Testis (tissue), 5 donors: ENCODE measurements at places on chromosomes 1 and 21. TPM values are rescaled to one million over a fixed set of nuclear protein-coding genes. Genes with fewer than 3 reads are reported as not detected.

CD160 gene
- total RNA-seq, result not detected

GBP6 gene
- 0.25 TPM for total RNA-seq

DNA sequence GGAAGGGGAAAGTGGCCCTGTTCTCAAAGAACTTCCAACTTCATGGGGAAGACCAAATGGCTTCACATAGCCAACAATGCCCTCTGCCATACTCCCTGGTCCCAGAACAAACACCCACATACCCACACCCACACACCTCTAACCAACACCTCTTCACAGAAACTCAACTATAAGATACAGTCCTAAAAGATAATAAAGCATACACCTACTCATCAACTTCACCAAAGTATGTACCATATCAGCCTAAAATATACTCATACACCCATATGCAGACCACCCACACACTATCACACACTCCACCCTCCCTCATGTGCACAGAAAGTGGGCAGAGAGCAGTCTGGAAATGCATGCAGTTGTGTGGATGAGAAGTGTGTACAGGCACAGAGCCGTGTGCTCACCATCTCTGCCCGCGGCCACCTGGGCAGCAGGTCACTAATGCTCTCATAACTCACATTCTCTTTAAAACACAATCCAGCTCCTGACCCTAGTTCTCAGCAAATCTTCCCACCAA lies 27.7 kb downstream of the IQGAP3 start:
- DNase-seq, result no peak

DISC1 gene
- total RNA-seq, result 5.7 TPM

FCRLA gene
- total RNA-seq, result not detected

RBP7 gene
- total RNA-seq, result 7.7 TPM

DNA sequence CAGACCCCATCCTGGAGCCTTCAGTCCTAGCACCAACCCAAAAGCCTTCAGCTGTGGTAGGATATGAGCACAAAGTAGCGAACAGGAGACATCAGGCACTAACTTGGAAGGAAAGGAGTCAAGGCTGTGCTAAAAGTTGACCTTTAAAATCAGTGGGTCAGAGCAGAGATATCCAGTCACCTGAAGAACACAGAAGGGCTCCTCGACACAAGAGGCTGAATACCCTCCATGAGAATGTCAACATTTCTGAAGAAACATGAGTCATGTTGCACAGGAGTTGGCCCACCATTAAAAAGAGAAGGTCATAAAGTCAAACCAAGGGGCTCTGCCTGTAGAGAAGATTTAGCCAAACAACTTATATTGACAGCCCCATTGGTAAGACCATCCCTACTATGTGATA lies 172.5 kb downstream of the PLPP3 start:
- no peak for DNase-seq

DNA sequence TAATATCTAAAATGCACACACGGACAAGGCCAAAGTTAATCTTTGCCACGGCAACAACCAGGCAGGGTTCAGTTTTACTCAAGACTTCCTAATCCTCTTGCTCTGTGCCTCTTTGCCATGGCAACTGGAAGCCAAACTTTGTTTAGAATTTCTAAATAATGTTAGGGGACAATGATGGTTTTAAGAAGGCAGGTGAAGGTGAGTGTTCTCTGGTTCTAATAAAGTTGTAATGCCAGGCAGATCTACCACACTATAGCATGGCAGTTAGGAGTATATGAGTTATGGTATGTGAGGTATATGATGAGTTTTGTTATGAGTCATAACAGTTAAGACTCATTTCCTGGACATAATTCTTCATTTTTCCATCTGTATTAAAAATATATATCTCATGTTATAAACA lies 2.7 kb downstream of the PTPRC start:
- no peak for DNase-seq

- DNase-seq, result no peak
Observed at GRCh38 chr21:46012154-46012553, 30.6 kb downstream of the COL6A1 start.

GRCh38 chr1:181452746-181453145 lies 30.6 kb upstream of the CACNA1E start:
- DNase-seq, result peak; percentile 87

DCAF6 gene
- total RNA-seq, result 160 TPM

- DNase-seq, result no peak
Observed at GRCh38 chr1:228157729-228158126, 7.9 kb upstream of the IBA57 start.

DNA sequence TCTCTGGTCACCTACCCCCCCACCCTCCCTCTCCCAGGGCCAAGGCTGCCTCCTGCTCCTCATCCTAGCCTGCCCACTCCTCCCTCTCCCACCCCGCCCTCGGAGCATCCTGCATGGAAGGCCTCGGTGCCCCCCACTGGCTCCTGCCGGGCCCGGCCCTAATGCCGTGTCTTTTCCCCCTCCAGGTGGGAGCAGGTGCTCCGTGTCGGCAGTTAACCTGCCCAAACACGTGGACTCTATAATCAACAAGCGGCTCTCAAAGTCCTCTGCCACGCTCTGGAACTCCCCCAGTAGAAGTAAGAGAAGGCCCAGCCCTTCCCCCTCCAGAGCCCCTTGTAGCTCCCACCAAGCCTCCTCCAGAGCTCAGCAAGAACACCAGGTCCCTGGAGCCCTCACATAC lies 18.8 kb downstream of the MAP7D1 start:
- DNase-seq, result no peak

GRCh38 chr21:8991088-8991907 lies 1530.1 kb upstream of the TPTE start:
- DNase-seq, result no peak

DNA sequence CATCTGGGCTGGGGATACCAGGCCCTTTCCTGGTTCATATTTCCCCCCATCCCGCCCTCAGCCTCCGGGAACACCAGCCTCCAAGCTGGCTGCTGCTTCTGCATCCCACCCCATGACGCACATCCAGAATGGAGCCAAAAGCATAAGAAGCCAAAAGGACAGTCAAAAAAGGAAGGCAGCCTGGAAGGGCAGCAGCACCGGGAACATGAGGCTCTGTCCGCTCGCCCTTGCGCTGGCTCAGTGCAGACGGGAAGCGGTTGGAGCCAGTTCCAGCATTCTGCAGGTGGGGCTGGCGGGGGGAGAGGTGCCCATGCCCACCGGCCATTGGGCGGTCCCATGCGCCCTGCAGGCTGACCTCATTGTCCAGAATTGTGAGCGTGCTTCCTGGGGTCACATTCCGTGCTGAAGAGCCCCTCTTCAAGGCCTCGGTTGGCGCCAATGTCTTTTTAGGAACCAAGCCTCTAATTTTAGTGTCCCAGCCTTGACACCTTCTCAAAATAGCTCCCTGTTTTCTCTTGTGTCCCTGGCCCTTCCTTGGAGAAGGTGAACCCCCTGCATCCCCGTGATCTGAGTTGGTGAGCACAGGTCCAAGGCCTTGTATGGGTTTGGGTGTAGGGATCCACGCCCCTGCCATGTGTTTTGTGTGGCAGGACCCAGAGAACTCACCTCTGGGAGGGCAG lies 28.4 kb upstream of the NPPB start:
- peak; percentile 42 for DNase-seq

DNA sequence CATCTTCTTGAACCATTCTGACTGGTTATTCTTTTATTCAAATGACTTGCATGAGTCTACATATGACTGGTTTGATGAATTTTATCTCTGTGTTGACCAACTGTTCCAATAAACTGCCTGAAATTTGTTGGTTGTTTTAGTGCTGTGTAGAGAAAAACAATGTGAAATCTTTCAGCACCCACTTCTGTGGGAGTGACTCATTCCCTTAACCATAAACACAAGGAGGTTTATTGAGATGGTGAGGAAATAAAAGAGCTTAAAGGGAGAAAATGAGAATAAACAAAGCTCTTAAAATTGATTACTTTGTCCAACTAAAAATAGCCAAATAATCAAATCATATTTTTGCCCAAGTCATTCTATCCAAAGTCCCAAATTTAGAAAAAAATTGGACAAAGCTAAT lies 341.1 kb downstream of the TGFB2 start:
- DNase-seq, result no peak

- peak; percentile 53 for DNase-seq
Observed at GRCh38 chr1:202189918-202190715, 3.5 kb upstream of the LGR6 start.

GRCh38 chr1:213582976-213583567 lies 404.7 kb upstream of the PROX1 start:
- no peak for DNase-seq

PEX11B gene
- 42.1 TPM for total RNA-seq

- DNase-seq, result no peak
Observed at GRCh38 chr1:171313319-171313834, 606 bp upstream of the FMO4 start.
